ENCODE measurements at places on chromosomes 12 and 14.
A peak's percentile ranks its signal among the peaks of the same experiment; 100 is the strongest.

- no peak for ATAC-seq
Measured at GRCh38 chr12:76637807-76638206, 78.2 kb upstream of the OSBPL8 start.

DNA sequence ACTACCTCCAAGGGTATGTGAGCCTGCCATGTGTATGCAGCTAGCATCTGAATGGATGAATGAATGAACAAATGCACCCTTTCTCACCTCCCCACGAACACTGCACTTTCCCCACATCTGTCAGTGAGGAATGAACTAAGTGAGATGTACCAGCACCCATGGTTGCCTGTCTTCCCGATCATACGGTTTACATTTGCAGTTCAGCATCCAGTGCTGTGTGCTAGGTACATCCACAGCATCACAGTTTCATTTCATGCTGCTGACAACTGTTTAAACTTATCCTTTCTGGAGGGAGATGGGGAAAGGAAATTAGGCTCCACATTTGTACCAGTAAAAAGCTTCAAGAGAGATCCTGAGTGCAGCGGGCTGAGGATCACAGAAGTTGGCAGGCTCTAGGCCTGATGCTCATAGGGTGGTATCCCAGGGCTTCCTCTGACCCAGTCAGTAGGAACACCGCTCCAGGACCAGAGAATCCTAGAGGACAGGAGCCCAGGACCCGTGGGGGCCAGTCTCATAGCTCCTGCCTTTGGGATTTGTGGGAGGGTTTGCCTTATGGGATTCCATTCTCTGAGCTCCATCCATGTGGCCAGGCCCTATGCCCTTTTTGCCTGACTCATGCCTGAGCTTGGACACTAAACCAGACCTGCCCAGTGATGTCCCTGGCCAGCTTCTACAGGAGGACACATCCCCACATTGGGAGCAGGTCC is 294.5 kb downstream of the CACNA1C start:
- ATAC-seq = no peak

GRCh38 chr12:42124764-42125387 is 19.8 kb downstream of the GXYLT1 start:
- ATAC-seq = no peak

DNA sequence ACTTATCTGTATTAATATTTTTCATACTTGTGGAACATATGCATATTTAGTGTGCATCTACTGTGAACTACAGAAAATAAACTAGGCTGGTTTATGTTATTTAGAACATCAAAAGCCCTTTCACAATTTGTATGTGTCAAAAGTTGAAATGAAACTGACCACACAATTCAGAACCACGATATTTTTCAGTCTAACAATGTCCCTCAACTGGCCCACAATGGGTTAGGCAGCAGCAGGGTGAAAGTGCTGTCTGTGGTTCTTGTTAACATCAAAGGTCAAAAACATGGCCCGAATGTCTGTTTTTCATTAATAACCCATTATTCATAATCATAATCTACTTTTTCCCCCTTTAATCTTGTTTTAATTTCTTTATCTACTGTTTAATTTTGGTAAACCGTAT is 559.9 kb upstream of the ATP2B1 start:
- no peak for ATAC-seq

DNA sequence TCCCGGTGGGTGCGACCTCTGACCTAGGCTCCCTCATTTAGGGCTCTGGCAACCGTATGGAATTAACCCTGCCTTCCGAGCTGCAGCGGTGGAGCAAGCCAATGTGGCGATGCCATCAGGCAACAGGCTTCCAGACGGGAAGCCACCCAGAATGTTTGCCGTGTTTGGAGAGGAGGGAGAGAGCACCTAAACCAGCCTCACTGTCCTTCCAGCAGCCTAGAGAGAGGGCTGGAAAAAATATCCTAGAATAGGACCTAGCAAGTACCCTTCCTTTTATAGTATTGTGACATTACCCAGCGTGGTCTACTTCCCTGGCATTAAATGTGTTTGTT is 287 bp upstream of the SLC2A13 start:
- ATAC-seq = no peak

DNA sequence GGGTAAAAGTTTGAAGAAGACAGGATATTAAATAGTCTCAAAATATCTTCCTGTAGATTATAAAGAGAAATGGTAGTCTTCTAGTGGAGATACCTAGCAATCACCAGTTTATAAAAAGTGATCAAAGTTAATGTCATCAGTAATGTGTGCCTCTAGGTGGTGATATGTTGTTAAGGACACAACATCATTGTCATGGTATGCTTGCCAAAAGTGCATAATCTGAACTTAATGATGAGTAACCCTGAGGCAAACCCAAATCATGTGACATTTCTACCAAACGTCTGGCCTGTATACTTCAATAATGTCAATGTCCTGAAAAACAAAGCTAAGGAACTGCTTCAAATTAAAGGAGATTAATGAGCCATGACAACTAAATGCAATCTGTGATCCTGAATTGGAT is 214.7 kb downstream of the PHLDA1 start:
- peak; percentile 72 for ATAC-seq

DNA sequence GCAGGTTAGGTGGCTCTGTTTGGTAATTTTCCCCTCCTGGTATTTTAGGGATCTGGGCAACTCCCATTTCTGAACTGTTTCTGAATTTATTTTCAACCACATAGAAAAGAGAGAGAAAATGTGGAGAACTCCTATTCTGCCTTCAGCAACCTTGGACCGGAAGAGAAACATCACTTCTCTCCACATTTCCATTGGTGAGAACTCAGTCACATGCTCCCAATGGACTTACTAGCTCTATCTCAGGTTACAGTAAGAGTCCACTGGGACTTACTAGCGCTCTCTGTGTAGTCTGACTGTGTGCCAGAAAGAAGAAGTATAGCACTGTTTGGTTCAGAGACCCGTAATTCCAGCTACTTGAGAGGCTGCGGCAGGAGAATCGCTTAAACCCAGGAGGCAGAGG is 383.2 kb downstream of the DUSP6 start:
- ATAC-seq = no peak

DNA sequence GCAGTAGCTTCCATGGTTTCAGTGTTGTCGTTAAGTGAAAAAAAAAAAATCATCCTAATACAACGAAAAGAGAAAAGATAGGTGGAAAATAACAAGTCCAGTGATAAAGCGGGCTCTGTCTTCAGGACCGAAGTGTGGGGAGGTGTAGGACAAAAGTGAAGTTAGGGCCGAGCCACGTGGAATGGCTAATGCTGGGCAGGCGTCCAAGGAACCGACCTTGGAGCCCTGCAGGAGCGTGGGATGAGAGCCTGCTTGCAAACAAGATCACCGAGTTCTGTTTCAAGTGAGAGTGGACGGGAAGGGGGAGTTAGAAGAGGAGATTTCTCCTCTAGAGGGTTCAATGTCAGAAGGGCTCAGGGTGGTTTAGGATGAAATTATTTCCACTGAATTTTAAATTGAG is 22.2 kb downstream of the A2ML1 start:
- ATAC-seq = no peak

DNA sequence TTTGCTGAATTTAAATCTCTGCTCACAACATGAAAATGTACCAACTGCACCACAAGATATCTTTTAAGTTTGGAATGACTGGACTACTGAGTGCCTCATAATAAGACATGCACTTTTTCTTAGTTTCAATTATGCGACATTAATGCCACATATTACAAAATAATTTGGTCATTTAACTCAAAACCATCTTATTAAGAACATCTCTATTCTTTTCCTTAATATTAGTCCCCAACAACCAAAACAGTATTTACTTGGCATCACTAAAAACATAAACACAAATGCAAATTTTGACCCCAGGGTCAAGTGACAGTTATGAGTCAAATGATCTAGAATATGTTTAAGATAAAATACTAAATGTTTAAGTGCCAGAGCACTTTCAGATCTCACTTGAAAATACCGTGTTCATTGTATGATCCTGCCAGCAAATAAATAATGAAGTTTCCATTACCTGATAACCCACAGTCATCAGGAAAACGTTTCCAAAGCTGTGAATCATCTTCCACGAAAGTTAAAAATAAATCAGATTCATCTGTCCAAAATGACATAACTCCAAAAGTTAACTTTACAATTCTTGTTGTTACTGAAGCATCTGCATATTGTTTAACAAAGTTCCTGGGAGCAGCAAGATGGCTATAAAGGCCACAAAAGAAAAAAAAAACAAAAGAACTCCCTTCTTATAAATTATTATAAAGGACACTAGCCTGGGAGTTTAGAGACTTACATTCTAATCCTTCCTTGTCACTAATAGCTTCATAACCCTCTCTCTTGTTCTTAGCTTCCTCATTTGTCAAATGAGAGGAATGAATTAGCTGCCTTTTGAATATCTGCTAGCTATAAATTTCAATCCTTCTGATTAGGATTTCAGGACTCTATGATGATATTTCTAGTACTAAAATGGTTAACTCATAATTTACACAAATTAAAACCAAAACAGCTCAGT is 30.5 kb upstream of the AP4S1 start:
- no peak for ATAC-seq

GRCh38 chr12:18221726-18222125 is 39.6 kb upstream of the PIK3C2G start:
- ATAC-seq = no peak

GRCh38 chr14:105493921-105494605 is 3.0 kb downstream of the TEDC1 start:
- no peak for ATAC-seq

DNA sequence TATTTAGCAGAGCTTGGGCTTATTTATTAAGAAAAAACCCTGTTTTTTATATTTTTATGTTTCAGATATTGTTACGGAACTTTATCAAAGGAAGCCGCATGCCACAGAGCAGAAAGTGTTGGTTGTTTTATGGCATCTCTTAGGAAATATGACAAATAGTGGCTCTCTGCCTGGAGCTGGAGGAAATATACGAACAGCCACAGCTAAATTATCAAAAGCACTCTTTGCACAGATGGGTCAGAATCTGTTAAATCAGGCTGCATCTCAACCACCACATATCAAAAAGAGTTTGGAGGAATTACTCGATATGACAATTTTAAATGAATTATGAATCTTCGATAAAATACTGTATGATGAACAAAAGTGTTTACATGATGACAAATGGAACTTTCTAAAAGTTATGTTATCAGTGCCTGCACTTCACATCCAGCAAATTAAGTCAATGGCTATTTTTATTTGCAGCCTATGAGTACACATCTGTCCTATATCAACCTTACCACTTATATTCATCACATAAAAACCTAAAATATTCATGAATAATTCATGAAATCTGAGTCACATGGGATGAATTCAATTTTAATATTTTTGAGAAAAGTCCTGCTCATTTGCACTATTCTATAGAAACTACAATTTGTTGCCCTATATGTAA is 10.6 kb upstream of the PRPF39 start:
- ATAC-seq = no peak

- no peak for ATAC-seq
Measured at GRCh38 chr14:75196064-75196463, 19.7 kb upstream of the TMED10 start.

- ATAC-seq = peak; percentile 96
Measured at GRCh38 chr12:88420457-88420856, 159.8 kb downstream of the KITLG start.

GRCh38 chr12:22535478-22535877 is 8.9 kb downstream of the C2CD5 start:
- ATAC-seq = no peak

GRCh38 chr14:57346741-57347140 is 43.6 kb upstream of the NAA30 start:
- ATAC-seq = no peak

- peak; percentile 38 for ATAC-seq
Measured at GRCh38 chr14:76867516-76868453, 41.6 kb downstream of the LRRC74A start.

DNA sequence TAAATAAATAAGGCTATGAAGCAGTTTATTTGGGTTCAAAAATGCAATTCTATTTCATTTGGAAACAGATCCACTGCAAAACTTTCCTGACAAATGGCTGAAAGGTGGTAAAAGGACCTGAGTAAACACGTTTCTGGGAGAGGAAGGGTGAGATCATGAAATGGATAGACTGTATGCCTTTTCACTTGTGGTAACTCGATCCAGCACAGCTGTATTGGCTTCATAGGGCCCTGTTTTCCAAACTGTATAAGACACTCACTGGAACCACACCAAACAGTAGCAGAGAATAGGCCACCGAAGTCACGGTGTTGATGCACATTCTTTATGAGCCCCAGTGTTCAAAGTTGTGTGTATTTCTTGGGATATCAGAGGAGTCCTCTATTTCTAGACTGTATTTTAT is 325.2 kb upstream of the DIO2 start:
- ATAC-seq = no peak

GRCh38 chr12:108523365-108523764 is 8.3 kb downstream of the FICD start:
- ATAC-seq = no peak

DNA sequence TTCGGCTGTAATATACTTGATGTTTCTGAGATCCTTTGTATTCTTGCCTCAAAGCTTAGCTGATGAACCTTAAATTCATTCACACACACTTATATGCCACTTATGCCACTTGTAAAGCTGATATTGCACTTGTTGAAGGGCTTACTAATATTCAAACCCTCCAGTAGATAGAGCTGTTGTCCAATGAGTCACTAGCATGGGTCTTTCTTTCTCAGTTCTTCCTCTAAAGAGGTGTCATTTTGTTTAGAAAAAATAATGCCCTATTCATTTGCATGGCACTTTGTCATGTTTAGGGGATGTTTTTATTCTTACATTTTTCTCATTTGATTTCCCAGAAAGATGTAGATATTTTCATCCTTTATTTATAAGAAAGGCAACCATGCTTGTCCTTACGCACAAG is 56.4 kb downstream of the MON2 start:
- no peak for ATAC-seq

GRCh38 chr14:99131632-99132271 is 140.2 kb downstream of the BCL11B start:
- no peak for ATAC-seq

DNA sequence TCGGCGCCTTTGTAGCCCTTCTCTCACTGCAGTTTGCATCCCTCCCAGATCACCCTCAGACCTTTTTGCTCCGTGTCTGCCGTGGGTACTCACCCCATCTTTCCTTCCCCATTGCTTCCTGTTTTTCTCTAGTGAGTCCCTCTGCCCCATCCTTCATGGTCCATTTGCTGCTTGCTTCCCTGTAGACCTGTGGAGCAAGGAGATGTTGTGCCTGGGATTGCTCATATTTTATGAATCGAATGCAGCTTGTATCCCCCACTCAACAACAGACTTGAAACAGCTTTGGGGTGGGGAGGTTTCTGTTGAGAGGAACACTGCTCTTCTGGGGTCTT is 661 bp downstream of the DENR start:
- ATAC-seq = no peak

DNA sequence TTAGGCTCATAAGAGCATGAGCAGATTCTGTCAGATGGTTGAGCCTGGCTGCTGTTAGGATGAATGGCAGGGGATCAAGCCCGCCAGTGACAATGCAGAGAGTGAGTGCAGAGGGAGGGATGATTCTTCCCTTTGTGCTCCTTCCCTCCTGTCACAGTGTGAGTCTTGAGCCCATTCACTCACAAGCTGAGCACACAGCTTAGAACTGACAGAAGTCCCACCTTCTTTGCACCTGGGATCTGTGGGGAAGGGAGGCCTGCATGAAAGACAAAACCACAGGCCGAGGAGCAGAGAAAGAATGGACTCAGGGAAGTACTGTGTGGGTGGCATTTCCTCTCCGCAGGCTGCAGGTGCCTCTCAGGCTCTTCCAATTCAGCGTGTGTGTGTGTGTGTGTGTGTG is 160.6 kb downstream of the KCNA5 start:
- ATAC-seq = no peak

- no peak for ATAC-seq
Measured at GRCh38 chr12:57128519-57129247, 400 bp downstream of the LRP1 start.

GRCh38 chr12:40618636-40619035 is 73.6 kb upstream of the CNTN1 start:
- no peak for ATAC-seq
